ENCODE measurements at places on chromosomes 7 and 10.
A peak's percentile ranks its signal among the peaks of the same experiment; 100 is the strongest.

- DNase-seq, result no peak
Observed at GRCh38 chr7:155693826-155694225, 49.4 kb downstream of the RBM33 start.

- DNase-seq, result peak; percentile 61
Observed at GRCh38 chr10:99560277-99561126, 27.8 kb downstream of the NKX2-3 start.

DNA sequence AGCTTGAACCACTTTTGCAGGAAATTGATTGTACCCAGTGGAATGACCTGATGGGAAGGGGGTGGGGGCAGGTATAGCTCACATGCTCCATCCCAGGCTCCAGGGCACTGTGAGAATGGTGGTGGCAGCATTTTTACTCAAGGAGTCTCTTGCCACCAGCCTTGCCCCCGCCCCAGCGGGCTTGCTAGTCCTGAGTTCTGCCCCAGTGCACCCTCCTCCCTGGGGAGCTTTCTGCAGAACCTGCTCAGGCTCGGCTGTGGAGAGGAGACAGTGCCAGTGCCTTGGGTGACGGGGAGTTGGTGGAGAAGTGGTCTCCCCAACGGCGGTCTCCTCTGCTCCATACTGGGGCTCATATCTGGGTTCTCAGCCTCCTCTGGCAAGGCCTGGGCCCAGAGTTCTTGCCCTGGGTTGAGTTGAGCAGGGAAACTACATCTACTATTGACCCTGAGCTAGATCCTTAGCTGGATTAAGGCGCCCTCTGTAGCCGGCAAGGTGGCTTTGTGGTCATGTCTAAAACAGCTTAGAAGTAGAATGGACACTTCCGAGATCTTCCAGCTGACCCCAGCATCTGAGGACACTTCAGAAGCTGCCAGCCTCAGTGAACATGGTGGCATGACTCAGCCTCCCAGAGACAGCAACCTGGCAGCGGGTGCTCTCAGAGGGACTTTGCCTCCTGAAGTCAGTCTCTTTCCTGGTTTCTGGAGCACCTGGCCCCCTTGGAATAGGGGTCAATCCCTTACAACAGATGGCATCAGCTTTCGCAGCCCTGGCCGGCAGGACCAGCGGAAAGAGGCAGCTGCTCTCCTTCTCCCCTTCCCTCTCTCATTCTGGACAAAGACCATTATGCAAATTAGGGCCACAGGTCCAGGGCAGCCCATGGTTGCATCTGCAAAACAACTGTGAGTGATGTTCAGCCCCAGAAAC, 363.4 kb upstream of the MKI67 start:
- no peak for DNase-seq

DNA sequence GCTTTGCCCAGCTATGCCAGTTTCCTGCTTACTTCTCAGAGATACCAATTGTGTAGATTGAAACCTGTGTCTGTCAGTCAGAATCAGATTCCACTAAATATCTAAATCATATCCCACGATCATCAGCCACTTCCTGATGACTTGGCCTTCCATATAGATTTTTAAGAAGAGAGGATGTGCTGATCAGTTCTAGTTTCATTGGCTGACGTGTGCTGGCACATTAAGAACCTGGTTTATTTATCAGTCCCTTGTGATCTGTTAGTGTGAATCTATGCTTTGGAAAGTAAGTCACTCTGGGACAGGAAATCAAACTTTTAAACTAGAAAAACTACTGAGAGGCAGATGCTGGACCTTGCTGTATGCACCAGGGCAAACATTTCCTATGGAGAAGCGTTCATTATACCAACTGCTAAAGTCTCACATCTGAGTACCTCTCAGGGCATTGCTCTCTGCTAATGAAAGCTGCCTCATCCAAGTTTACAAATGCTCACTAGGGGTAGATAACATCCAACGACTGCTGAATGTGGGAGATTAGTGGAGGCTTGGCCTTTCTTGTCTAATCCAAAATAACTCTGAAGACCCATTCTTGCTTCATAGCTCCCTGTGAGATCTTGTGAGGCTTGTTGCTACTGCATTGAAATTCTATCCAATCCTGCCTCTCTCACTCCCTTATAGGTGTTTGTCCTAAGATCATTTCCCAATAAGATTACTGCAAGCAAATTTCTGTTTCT, 109.1 kb downstream of the ARL4A start:
- no peak for DNase-seq

DNA sequence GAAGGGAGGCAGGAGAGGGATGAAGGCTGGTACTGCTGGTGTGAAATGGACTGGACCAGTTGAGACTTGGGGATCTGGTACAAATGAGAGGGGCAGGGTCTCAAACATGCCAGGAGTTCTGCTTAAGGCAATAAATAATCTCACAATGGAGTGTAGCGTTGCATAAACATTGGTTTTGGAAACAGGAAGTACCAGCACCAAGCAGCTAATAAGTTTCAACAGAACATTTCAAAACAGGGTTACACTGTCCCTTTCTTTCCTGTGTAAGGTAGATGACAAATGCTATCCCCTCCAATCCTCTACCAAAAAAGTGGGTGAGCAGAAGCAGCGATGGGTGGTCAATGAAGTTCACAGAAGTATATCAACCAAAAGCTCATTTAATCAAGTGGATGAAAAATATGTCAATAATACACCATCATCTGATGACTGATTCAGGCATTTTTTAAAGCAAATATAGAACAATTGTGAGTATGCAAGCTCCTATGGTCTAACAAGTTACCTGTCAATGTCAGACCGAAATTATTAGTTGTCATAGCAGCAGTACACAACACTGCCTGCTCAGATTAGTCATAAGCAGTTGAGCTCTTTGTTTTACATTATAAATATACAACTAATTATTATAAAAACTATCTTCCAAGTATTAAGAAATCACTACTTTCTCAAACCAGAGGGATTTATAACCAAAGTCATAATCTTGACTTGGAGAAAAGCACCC, 220.0 kb downstream of the FAM107B start:
- DNase-seq, result no peak

GRCh38 chr10:100485801-100486495, 23.1 kb downstream of the WNT8B start:
- no peak for DNase-seq

DNA sequence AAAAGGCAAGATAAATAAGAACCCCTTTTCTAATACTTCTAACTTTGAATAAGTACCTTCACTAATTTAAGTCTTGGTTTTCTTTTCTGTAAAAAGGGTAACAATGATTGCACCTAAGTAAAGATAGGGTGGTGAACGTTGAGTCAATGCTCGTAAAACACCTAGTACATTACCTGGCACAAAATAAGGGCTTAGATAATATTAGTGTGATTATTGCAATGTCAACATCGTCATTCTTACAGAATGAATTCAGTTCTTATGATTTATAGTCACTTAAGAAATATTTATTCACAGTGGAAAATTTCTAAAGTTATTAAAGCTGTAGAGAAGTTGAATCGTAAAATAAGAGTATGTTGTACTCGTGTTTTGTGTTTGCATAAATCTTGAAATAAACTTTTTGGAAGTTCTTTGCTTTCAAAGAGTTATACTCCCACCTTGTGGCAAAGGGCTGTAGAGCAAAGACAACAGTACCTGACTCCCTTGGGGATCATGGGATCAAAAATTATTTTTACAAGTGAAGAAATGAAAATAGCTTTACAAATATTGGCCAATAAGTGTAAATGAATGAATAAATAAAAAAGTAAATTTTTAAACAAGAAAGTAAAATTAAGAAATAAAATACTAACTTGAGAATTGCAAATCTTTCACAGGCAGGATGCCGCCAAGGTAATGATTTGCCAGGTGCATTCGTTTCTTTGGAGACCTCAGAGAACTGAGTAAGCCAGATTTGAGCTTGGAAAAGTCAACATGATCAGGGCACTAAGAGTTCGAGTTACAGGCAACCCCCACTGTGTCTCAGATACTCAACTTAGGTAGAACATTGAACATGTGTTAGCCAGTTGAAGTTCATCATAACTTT, 285.8 kb upstream of the CACNA2D1 start:
- DNase-seq, result peak; percentile 48

DNA sequence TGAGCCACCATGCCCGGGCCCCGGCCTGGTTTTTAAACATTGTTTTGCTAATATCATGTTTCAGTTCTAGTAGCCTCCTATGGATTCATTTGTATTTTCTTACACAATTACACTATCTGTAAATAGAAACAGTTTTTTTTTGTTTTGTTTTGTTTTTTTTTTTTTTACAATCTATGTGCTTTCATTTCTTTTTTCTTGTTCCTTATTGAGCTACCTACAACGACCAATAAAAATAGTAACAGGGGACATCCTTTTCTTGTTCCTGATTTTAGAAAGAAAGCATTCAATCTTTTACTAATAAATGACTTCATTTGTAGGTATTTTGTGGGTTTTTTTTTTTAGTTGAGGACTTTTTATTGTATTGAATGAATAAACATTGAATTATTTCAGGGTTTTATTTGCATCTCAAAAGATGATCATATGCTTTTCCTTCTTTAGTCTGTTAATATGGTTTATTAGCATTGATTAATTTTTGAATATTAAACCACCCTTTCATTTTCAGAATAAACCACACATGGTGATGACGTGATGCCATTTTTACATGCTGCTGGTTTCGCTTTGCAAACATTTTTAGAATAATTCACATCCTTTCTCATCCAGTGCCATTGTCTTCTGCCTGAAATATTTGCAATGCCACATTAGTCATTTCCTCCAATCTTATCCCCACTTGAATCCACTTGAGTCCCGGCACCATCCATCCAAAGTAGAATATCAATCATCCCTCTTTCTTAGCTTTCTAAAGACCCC, 18.1 kb upstream of the AKR1E2 start:
- no peak for DNase-seq

DNA sequence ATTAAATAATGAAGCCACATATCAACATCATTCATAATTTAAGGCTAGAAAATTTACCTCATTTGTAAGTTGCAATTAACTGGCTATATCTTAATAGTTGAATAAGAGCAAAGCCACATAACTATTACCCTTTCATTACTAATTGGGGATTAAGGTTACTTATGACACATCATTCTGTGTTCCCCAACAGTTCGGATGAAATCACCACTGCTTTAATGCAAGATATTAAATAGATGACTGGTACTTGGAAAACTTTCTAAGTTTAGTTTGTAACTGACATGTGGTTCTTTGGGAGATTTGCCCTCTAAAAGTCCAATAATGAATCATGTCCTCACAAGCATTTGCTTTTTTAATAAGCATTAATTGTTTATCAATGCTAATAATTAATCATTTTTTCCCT, 109.1 kb downstream of the MTERF1 start:
- DNase-seq, result no peak

DNA sequence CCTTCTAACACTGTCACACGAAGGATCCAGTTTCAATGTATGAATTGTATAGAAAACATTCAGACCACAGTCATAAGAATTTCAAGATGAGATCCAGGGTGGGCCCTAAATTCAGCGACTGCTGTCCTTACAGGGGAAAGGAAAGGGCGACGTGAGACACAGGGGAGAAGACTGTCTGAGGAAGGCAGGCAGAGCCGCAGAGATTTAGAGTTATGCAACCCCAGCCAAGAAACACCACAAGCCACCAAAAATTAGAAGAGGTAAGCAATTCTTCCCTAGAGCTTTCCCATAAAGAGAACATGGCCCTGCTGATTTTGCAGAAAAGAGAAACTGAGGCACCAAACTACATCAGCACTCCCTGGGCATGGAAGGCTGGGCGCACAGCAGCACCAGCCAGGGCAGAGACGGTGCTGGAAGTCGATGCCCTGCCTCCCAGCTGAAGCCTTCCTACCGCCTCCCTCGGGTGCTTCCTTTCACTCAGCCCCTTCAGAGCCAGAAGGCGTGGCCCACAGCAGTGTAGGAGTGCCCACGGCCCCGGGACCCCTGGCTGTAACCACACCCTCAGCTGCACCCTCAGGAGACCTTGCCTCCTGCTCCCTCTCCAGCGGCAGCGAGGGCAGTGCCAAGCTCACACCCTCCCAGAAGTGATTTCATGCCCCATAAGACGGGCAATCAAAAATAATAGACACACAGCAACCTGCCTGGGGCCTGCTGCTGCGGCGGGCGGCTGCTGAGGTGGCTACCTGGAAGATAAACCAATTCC, 81.0 kb upstream of the LRRC4 start:
- no peak for DNase-seq

- DNase-seq, result no peak
Observed at GRCh38 chr10:84155521-84155920, 16.2 kb downstream of the GHITM start.

- peak; percentile 37 for DNase-seq
Observed at GRCh38 chr10:74056050-74056818, 58.3 kb downstream of the VCL start.

DNA sequence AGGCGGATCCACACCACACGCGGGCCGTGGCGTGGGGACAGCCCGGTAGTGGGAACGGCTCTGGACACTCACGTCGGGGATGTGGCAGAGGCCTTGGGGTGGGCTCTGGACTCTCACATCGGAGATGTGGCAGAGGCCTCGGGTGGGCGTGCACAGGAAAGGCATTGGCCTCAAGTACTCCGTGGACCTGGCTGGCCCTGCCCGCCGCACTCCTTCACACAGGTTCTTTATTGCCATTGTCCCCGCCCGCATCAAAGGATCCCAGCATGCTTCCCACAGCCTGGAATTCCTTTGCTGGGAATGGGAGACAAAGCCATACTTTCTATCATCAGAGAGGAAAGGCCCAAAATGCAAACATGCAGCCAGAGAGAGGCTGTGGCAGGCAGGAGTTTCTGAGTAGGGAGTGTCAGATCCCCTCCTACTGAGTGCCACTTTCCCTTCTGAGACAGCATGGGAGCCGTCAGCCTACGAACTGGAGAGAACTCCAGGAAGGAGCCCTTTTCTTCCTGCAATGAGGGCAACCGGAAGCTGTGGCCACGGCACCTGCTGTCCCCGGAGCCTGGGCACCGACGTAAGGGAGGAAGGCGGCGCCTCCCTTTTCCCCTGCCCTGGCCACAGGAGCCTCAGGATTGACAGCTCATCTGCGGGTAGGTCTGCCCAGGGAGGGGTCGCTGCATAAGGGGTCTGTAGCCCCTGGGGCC, 51.5 kb downstream of the RBM17 start:
- no peak for DNase-seq

- DNase-seq, result no peak
Observed at GRCh38 chr10:20489961-20490360, 407.1 kb downstream of the NEBL start.

DNA sequence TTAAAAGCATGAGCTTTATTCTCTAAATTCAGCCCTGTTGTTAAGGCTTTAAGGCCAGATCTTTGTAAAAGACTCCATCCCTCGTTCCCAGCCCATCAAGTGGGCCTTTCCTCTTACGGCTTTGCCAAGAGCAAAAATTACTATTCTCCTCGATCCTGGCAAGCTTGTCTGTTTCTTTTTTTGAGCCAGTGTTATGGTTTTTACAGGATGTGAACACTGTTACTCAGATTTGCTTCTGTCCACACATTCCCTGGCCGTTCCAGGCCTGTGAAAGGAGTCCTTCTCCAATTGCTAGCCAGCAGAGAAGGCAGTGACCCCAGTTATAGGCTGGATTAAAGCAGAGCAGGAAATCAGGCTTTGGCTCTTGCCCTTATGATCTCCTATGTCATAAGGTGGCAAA, 47.0 kb upstream of the EPC1 start:
- no peak for DNase-seq
